Endothelial cell (in vitro differentiated cells): ENCODE measurements at places on chromosomes 5 and 9.

DNA sequence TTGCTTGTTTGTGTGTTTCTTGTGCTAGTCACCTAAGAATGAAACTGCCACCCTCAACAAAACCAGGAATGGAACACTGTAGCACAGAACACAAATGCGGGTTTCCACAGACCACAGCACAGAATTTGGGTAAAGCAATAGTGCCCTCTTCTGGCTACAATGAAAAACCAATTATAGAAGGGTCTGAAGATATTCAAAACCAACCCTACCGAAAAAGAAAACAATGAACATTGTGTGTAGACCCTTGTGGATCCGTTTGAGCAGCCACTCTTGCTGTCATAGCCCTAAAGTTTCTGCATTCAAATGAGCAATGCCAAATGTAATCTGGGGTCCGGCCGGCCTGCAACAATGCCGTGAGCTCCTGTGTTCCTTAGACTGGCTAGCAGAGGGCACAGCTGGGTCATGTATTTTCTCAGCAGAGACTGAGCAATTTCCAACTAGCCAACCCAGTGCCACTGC lies 8.3 kb upstream of the ENC1 start:
- H3K27ac ChIP-seq: no peak overlapping the region
- DNase-seq: no peak
- no peaks in the 10 kb centered on the region for H3K27me3 ChIP-seq

DNA sequence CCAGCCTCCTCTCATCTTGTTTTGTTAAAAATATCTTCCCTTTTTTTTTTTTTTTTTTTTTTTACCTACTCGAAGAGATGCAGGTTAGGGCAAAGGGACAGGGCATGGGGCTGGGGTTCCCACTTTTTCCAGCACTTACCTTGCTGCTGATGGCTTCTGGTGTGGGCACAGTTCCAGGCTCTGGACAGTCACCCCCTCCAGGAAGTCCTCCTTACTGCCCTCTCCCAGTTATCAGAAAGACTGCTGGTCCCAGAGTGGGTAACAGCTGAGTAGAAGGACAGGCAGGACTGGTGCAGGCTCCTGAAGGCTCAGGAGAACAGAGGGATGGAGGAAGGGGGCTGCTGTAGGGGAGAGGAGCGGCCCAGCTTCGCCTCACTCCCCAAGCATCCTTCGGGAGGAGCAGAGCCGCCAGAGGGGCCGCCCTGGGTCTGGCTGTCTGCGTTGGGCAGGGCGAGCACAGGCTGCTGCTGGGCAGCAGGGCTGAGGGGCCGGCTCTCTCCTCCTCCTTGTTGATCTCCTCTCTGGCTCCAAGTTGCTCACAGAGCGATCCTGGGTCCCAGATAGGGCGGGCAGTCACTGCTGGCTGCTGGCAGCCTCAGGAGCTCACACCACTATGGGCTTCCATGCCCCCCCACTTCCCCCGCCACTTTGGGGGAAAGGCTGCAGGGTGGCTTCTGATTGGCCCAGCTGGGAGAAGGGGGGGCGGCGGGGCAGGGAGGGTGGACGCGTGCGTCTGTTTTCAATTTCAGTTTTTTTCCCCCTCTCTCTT lies at the start of gene PDGFRB:
PDGFRB (minus strand) TSS at position 588 of the 769 bp plus-strand sequence. CDS start 18,798 bp downstream, outside the sequence.
- DNase-seq: no peak
- H3K27ac ChIP-seq: peak within 1 kb of the TSS; percentile 61
- peaks cover 13% of the 10 kb centered on the region for H3K27me3 ChIP-seq
- H3K4me3 ChIP-seq: no peak within 1 kb of the TSS

- H3K4me1 ChIP-seq: no peaks in the 10 kb centered on the region
- no peak overlapping the region for H3K27ac ChIP-seq
- DNase-seq: no peak
Observed at GRCh38 chr5:15406478-15406877, 93.5 kb upstream of the FBXL7 start.

DNA sequence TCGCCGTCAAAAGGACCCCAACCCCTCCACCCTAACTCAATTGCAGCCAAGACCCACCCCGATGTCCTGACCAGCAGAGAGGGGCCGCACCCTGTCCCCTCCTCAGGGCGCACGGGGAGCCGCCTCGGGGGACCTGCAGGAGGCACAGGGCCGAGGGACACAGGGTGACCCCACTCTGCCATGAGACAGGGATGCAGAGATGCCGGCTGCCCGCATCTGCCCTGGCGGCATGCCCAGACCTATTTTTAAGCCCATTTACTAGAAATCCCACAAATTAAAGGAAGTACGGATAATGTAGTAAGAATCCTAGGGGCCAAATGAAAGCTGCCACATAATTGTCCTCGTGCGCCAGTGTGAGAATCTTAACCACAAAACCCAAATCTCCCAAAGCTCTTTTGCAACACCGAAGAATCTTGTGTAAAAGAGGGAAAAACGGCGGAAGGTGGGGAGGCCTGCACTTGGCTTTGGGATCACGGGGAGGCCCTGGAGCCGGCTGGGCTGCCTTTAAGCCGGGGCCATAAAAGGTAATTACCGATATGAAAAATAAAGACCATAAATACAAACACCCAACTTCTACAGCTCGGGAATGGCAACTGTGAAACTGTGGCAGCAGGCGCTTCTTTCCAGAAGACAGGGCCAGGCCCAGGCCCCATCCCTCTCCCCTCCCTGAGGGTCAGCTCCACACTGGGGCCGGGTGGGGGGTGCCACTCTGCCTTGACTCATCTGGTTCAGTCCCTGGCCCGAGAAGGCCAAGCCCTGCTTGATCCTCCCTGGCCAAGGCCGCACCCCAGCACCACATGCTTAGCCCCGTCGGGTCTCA lies 35.0 kb downstream of the NACC2 start:
- H3K4me3 ChIP-seq: no peak overlapping the region
- no peaks in the 10 kb centered on the region for H3K27me3 ChIP-seq
- no peak overlapping the region for H3K27ac ChIP-seq
- no peak for DNase-seq
- H3K4me1 ChIP-seq: no peaks in the 10 kb centered on the region
- H3K36me3 ChIP-seq: peaks cover 4% of the 10 kb centered on the region

GRCh38 chr5:175814691-175815090 lies 56.7 kb upstream of the CPLX2 start:
- no peak for DNase-seq
- no peak overlapping the region for H3K4me3 ChIP-seq
- H3K27ac ChIP-seq: no peak overlapping the region

DNA sequence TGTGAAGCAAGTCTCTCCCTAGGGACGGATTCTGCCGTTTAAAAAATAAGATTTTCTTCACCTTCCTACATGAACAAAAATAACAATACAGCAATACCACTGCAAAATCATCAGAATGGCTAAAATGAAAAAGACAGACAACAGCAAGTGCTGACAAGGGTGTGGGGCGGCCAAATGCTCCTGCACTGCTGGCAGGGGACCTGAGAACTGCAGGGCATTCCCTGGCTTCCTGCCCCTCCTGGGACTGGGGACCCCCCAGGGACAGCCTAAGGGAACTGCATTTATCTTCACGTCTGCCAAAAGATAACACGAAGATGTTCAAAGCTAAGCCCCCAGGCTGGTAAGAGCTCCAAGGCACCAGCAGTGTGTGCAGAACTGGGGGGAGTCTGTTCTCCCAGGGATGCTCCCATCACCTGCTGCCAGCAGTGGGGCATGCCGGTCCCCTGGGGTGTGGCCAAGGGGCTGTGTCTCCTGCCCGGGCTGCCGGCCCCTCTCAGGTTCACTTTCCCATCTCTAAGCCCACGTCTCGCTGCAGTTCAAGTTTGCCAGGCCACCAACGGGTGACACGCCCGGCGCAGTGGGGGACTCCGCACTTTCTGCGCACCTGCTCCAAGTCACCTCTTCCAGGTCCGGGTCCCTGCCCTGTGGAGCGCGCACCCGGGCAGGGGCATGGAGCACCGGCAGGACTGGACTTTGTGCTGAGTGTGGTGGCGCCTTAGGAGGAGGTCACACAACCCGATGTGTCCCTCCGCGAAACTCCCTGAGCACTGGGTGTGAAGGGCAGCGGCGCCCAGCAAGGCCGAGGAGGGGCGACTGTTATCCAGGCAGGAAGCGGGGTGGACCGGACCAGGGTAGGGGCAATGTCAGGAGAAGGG lies 4.5 kb upstream of the EGFL7 start:
- peaks cover 10% of the 10 kb centered on the region for H3K27me3 ChIP-seq
- peaks cover 18% of the 10 kb centered on the region for H3K4me1 ChIP-seq
- H3K4me3 ChIP-seq: peak overlapping the region; percentile 74
- H3K27ac ChIP-seq: peak overlapping the region; percentile 94

- DNase-seq: no peak
- H3K4me1 ChIP-seq: peaks cover 30% of the 10 kb centered on the region
- H3K27me3 ChIP-seq: peaks cover 4% of the 10 kb centered on the region
- no peak overlapping the region for H3K27ac ChIP-seq
Observed at GRCh38 chr9:2023042-2023441, 7.9 kb downstream of the SMARCA2 start.

GRCh38 chr9:124735121-124735520 lies 36.0 kb downstream of the NR6A1 start:
- no peaks in the 10 kb centered on the region for H3K27me3 ChIP-seq
- peaks cover 11% of the 10 kb centered on the region for H3K4me1 ChIP-seq

DNA sequence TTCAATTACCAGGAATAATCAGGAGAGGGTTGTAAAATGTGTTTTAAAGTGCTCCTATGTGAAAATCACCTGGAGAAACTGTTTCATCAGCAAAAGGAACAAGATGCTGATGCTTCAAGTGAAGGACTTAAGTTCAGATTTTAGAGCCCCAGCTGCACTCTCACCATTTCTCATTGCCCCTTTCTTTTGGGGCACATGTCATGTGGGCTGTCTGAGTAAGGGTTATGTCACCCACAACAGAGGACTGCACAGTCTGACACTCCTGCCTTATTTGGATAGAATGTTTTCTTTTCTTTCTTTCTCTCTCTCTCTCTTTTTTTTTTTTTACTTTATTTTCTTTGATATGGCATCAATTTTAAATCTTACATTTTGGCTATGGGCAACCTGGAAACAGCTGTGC lies 204.1 kb upstream of the EFNA5 start:
- peaks cover 1% of the 10 kb centered on the region for H3K27me3 ChIP-seq
- H3K4me3 ChIP-seq: no peak overlapping the region
- H3K27ac ChIP-seq: no peak overlapping the region
- DNase-seq: no peak
- H3K36me3 ChIP-seq: peaks cover 2% of the 10 kb centered on the region
- peaks cover 2% of the 10 kb centered on the region for H3K4me1 ChIP-seq

DNA sequence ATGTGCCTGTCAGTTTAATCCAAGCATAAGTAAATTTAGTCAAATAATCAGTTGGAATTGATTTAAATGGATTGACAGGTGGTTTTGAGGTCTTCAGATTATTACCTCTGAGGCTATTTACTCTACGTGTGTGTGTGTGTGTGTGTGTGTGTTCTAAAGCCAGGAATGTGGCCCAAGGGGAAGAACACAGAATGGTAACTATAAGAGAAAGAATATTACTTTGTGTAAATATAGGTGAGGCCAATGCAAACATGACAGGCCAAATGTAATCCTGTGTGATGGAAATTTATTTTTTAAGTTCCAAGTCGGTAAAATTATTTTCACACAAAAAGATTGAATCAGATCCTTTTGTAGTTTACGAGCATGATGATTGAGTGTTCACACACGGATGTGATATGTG lies 390.0 kb downstream of the PLK2 start:
- no peak overlapping the region for H3K4me3 ChIP-seq
- H3K27ac ChIP-seq: no peak overlapping the region
- no peaks in the 10 kb centered on the region for H3K36me3 ChIP-seq
- H3K27me3 ChIP-seq: peaks cover 2% of the 10 kb centered on the region
- H3K4me1 ChIP-seq: peaks cover 73% of the 10 kb centered on the region
- no peak for DNase-seq

- peaks cover 9% of the 10 kb centered on the region for H3K27me3 ChIP-seq
- peaks cover 21% of the 10 kb centered on the region for H3K4me1 ChIP-seq
- H3K36me3 ChIP-seq: peaks cover 10% of the 10 kb centered on the region
- peak overlapping the region; percentile 41 for H3K27ac ChIP-seq
- peak overlapping the region; percentile 74 for H3K4me3 ChIP-seq
Observed at GRCh38 chr9:33820231-33820745, 3.3 kb downstream of the UBE2R2 start.

DNA sequence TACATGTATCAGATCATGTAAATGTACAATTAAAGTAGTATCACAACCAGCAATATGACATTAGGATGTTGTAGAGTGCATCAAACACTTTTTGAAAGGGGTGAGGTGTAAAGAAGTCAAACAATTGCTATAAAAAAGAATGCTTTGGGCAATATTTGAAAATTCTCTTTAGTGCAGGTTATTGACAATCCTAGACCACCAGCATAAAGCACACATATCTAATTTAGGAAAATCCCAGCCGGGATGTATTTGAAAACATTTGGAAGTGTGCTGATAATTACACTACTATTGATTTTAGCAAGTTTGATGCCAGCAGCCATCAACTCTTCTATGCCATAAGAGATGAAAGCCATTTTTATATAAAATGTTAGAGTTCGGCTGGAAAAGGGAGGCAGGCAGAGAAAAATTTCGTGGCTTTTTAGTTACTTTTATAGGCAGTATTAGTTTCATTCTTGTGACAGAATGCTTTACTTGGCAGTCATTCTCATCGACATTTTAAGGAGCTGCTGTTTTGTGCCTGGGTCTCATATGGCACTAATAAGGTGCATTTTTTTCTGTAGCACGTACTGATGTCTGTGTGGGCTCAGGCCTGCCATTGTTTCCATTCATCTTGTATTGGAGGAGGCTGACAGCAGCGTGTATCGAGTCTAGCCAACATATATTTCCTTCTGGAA lies 285.7 kb downstream of the AOPEP start:
- no peaks in the 10 kb centered on the region for H3K27me3 ChIP-seq
- DNase-seq: no peak
- no peak overlapping the region for H3K27ac ChIP-seq

- H3K36me3 ChIP-seq: peaks cover 3% of the 10 kb centered on the region
- no peak for DNase-seq
- peaks cover 8% of the 10 kb centered on the region for H3K4me1 ChIP-seq
- peak overlapping the region; percentile 7 for H3K4me3 ChIP-seq
- H3K27ac ChIP-seq: peak overlapping the region; percentile 22
- no peaks in the 10 kb centered on the region for H3K27me3 ChIP-seq
Observed at GRCh38 chr5:119458911-119459632, 6.8 kb downstream of the HSD17B4 start.

DNA sequence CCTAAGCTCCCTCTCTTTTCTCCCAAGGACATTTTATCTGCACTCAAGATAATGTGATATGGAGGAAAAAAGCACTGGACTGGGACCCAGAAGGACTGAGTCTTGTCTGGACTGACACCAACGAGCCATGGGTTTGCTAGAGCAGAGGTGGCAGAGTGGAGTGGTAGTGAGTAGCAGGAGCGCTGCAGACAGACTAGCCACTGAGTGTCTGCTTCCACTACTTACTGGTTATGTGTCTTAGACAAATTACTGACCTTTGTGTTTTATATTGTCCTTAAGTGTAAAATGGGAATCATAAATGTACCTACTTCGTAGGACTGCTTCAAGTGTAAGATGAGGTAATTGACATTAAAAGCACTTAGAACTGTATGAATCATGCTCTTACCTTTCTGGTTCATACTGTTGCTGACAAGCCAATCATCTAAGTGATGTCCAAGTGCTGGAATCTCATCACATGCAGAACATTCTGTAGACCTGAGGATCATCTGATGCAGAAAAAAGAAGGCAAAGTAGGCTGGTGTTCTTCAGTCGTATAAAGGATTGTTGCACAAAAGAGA lies 12.5 kb upstream of the PRLR start:
- no peak overlapping the region for H3K4me3 ChIP-seq
- peaks cover 4% of the 10 kb centered on the region for H3K4me1 ChIP-seq

- no peak overlapping the region for H3K4me3 ChIP-seq
- DNase-seq: peak; percentile 50
- no peak overlapping the region for H3K27ac ChIP-seq
- H3K4me1 ChIP-seq: peaks cover 4% of the 10 kb centered on the region
Observed at GRCh38 chr5:174323878-174324281, 278.4 kb downstream of the NSG2 start.

GRCh38 chr9:85925493-85925892 lies 15.5 kb upstream of the NAA35 start:
- DNase-seq: no peak
- no peaks in the 10 kb centered on the region for H3K4me1 ChIP-seq
- no peak overlapping the region for H3K4me3 ChIP-seq
- no peaks in the 10 kb centered on the region for H3K36me3 ChIP-seq
- no peaks in the 10 kb centered on the region for H3K27me3 ChIP-seq
